ENCODE measurements at places on chromosomes 2 and 18.

DNA sequence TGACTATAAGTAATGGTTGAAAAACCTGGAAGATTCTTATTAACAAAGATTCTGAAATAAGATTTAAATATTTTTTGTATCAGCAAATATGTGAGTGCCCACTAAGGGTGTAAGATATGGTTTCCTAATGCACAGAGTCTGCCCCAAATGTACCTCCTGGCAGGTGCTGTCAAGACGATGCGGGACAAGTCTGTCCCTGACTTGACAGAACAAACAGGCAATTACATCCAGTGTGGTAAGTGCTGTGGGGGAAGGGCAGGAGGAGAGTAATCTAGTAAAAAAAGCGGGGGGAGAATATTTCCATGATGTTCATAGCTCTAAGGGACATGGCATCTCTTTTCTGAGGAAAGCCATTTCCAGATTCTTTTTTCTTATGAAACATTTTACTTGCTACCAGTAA lies 127.5 kb downstream of the COL4A4 start:
- DNase-seq = no peak

GRCh38 chr18:62751341-62751821 lies 36.0 kb downstream of the PHLPP1 start:
- DNase-seq = no peak

- DNase-seq = no peak
Measured at GRCh38 chr18:363301-364085, 95.6 kb upstream of the THOC1 start.

GRCh38 chr2:218834685-218835084 lies 3.1 kb upstream of the PRKAG3 start:
- DNase-seq = no peak

GRCh38 chr2:118969734-118970395 lies 27.9 kb downstream of the MARCO start:
- no peak for DNase-seq

GRCh38 chr18:50569930-50570329 lies 10.0 kb downstream of the MAPK4 start:
- no peak for DNase-seq

DNA sequence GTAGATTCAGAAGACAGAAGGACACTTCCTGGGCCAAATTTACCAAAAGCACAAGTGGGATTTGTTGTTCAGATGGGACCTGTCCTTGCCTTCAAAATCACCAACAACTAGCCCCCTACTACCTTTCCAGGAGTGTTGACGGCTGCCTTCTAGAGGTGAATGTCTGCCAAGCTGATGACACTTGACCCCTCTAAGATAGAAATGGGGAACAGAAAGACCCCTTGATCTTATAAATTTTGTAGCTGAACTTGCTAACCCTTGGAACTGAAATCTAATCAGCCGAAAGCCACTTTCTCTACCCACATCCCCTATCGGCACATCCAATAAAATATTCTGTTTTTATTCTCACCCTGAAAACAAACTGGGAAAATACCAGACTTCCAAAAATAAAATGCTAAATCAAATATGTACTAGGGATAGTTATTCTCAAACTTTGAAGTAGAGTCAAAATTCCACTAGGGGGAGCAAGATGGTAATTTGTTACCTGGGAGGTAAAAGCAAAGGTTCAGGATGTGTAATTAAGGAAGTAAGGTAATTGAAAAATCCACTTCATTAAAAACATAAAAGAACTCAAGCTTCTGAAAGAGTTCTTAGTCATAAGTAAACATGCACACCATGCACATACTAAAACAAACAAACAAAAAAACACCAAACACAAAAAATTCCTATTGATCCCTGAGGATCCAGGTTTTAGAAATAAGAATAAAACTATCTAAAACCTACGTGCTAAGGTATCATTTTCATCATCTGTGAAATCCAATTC lies 119.2 kb downstream of the ANKRD44 start:
- DNase-seq = no peak

- no peak for DNase-seq
Measured at GRCh38 chr2:42824454-42824807, 32.0 kb upstream of the HAAO start.

DNA sequence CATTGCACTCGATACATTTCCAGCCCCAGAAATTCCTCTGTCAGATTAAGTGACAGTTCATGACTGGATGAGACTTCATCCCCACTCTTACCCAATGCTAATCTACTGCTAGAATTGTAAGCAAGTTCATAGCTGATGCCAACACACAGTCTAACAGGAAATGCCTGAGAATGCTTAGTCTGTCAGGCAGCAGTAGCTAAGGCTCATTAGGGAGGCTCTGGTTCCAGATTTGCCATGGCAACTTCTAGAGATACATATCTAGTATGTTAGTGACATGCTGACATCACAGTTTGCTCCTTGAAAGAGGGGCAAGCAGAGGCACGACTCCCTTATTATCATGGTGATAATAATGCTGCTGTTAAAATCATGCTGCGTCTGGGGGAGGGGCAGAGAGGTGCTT lies 198.4 kb downstream of the RBM43 start:
- DNase-seq = no peak

GRCh38 chr2:114698520-114698919 lies 256.1 kb downstream of the DPP10 start:
- DNase-seq = no peak

GRCh38 chr18:26462355-26462754 lies 86.0 kb downstream of the KCTD1 start:
- no peak for DNase-seq

GRCh38 chr2:168939061-168939460 lies 38.0 kb downstream of the G6PC2 start:
- DNase-seq = no peak

GRCh38 chr2:1721706-1722646 lies 22.3 kb downstream of the PXDN start:
- no peak for DNase-seq

DNA sequence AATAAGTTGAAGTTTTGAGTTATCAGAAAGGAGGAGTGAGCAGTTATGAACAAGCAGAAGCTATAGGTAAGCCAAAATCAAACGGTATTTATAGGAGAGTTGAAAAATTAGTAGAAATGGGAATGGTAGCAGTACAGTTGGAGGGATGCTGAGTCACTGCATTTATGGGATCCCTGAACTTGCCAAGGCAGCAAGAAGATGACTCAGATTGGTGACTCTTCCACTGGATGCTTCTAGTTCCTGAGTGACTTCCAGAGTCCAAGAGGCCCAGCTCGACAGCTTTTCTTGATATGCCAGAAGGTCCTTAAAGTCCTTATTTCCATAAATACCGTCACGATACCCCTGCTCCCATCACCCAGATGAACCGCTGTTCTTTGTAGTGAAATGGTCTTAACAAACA lies 31.1 kb upstream of the ACTR3 start:
- DNase-seq = no peak

DNA sequence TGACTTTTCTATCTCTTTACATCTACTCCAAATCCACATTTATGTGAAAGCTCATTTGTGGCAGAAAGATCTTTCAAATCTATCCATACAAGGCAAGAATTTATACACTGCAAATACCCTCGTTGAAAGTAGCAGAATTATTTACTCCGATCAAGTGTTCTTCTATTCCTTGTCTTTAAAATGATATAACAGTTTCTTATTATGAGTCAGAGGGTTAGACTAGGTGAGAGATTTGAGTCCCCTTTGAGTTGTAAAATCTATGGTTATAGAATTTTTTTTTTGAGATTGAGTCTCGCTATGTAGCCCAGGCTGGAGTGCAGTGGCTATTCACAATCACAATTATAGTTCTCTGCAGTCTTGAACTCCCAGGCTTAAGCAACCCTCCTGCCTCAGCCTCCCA lies 5.6 kb upstream of the GREB1 start:
- no peak for DNase-seq

GRCh38 chr18:39675368-39675767 lies 2109.8 kb upstream of the CELF4 start:
- DNase-seq = no peak

- DNase-seq = no peak
Measured at GRCh38 chr2:143085125-143085784, 44.0 kb upstream of the ARHGAP15 start.

GRCh38 chr2:160309585-160309984 lies 109.5 kb upstream of the ITGB6 start:
- DNase-seq = no peak

- no peak for DNase-seq
Measured at GRCh38 chr2:236180076-236180816, 12.1 kb upstream of the GBX2 start.

- no peak for DNase-seq
Measured at GRCh38 chr2:65316072-65316471, 88.4 kb downstream of the ACTR2 start.

DNA sequence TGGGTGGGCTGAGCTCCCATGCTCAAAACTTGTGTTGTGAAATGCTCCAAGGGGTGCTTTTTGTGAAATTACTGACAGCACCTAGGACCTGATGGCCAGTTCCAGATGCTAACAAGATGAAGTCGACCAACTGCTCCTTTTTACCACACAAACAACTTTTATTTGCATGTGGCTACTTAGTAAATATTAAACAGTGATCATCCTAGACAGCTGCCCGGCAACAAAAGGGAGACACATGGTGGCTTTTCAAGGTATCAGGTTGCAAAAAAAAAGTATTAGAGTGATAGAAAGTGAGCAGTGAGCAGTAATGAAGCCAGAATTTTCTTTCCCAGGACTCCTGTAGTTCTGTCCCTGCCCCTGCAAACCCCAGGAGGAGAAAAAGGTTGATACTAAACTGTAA lies 118.5 kb downstream of the RPIA start:
- no peak for DNase-seq

- DNase-seq = no peak
Measured at GRCh38 chr2:226137201-226137811, 662.3 kb downstream of the IRS1 start.

GRCh38 chr2:199471443-199472057 lies 13.8 kb upstream of the SATB2 start:
- no peak for DNase-seq

Measured in CD4-positive, alpha-beta T cell treated with Interferon alpha-2 for 1 hour (primary cell).